ENCODE measurements at places on chromosomes 7 and 10.
A peak's percentile ranks its signal among the peaks of the same experiment; 100 is the strongest.

DNA sequence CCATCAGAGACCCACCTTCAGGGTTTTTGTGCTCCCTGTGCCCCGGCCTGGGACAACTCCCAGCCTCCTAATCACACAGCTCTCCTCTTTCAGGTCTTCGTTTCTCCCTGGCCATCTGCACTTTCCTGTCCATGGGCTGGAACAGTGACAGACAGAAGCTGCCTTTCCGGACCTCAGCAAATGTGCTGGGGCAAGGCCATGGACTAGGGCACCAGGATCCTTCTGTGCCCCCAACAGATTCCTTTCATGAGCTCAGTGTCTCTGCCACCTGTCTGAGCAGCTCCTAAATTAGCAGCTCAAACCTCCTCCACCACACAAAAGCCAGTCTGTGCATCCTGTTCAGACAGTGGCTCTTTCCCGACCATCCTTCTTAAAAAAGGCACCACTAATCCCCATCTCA is 41.9 kb upstream of the FRMD4A start:
- no peak for DNase-seq

- DNase-seq: peak; percentile 40
Observed at GRCh38 chr7:5594616-5595544, 171.2 kb upstream of the TNRC18 start.

DNA sequence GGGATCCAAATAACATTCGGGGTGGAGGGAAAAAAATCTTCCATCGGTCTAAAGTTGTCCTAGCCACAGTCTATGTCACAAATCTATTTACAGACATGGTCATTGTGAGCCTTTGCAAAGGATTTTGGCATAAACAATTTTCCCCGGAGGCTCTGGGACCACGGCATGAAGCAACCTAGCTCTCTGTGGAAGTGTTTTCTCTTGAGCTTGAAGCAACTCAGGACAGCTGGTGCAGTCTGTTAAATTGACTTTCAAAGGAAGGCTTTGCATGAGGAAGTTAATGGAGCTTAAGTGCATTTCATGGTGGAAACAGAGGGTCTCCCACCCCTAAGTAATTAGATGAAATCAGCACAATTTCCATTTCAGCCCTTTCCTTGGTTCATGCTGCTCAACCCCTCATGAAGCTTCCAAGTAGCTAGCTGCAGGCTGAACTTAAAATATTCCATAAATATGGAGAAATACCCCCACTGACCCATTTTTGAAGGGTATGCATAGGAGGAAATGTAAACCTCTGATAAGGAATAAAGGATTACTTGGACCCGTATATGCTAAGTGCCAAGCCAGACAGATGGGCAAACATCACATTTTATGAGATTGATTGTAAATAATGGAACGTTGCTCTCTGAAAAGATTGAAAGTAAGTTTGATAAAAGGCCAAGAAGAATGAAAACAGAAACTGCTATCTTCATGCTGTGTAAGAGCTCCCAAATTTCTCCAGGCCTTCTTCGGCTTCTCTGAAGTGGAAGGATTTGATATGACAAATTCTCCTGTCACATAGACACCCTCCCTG is 39.9 kb downstream of the CCDC3 start:
- no peak for DNase-seq

- no peak for DNase-seq
Observed at GRCh38 chr10:7168414-7168813, 242.4 kb downstream of the SFMBT2 start.

DNA sequence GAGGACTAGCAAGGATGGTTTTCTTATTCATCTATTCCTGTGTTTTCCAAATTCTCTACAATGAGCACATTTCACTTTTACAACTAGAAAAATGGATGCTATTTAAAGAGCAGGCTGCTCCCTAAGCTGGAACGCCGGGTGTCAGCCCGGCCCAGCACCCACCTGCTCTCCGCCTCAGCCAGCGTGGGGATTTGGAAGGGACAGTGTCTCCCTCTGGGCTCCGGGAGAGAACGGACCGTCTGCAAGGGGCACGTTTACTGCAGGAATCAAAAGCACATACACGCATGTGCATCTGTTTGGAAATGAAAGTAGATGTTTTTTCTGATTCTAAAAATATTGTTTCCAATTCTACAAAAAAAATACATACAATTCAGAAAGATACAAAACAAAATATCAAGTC is 2.3 kb upstream of the JAKMIP3 start:
- DNase-seq: no peak

DNA sequence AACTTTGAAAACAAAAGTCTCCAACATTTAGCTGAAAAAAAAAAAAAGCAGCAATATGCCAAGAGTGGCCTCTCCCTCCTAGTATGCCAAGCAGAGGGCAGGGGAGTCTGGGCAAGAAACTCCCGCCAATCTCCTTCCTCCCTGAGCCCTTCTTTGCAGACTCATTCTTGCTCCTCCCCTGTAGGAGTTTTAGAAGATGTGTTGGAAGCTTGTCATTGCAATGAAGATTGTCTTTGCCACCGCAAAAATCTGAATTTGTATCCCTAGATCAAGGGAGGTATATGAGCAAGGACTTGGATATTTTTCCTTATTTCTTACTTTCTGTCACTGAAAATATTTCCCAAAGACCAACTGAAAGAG is 2.6 kb upstream of the TNS3 start:
- no peak for DNase-seq

DNA sequence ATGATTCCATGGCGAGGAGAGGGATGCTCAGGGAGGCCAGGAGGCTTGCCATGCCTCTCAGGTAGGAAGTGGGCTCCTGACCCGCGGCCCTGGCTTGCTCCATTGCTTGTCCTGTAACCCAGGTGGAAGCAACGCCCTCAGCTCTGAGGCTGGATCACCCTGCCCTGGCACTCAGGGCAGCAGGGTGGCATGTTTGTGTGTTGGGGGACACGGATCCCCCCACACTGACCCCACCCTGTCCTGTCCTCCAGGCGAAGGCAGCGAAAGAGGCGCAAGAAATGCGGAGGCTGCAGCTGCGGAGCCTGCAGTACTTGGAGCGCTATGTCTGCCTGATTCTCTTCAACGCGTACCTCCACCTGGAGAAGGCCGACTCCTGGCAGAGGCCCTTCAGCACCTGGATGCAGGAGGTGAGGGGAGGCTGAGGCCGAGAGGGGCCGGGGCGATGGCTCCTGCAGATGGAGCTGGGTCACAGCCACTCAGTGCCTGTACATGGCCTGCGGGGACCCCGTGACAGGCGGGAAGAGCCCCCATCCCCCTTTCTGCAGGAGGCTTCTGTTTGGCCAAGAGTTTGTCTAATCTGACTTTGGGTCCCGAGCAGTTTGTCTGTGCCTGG is 38.3 kb downstream of the PRF1 start:
- DNase-seq: no peak

DNA sequence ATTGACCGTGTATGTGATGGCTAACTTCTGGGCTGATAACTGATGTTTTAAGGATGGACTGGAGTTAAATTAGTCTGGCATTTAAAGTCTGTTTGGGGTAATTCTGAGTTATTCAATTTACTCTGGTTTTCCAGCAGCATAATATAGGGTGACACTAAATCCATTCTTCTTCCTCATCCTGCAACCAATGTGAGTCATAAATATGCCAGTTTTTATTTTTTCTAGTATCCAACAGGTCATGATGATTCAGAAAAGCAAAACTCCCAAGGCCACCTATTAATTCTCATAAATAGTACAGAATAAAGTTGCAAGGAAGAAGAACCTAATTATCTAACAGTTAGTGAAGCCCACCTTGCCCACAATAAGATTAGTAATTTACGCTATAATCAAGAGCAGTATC is 7.5 kb upstream of the EPHB6 start:
- no peak for DNase-seq

DNA sequence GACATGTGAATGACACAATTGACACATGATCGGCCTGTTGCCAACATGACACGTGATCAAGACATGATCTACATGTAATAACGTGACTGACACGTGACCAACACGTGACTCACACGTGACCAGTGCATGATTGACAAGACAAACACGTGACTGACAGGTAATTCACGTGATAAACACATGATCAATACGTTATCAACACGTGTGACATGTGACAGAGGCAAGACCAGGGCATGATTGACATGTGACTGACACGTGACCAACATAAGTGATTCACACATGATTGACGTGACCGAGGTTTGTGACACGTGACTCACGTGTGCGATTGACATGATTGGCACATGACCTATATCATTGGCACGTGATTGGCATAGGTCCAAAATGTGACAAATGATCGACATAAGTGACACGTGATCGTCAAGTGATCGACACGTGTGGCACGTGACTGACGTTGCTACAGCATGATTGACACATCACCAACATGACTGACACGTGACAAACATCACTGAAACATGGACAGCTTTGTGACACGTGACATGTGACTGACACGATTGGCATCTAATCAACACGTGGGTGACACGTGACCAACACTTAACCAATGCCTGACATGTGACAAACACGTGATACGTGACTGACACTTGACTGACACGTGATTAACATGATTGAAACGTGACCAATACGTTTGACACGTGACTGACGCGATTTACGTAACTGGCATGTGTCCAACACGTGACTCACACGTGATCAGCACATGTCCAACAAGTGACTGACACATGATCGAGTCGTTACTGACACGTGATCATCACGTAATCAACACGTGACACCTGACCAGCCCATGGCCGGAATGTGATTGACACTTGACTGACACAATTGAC is 23.0 kb downstream of the CRPPA start:
- no peak for DNase-seq

GRCh38 chr7:84117304-84117703 is 77.3 kb downstream of the SEMA3A start:
- no peak for DNase-seq

- no peak for DNase-seq
Observed at GRCh38 chr10:42941790-42942189, 135.1 kb upstream of the RET start.

- no peak for DNase-seq
Observed at GRCh38 chr7:26351171-26351570, 59.5 kb downstream of the SNX10 start.
